T47D (cell line): ENCODE measurements at places on chromosomes 2 and 18.
A peak's percentile ranks its signal among the peaks of the same experiment; 100 is the strongest.

GRCh38 chr2:186780701-186781316 lies 68.2 kb downstream of the ZSWIM2 start:
- peak; percentile 4 for DNase-seq

GRCh38 chr2:238239543-238239862 lies 335 bp downstream of the HES6 start:
- DNase-seq: peak; percentile 15

- DNase-seq: peak; percentile 10
These were observed 25.6 kb downstream of the ZNF407 start for GRCh38 chr18:74623047-74623816.

GRCh38 chr2:95159690-95160449 lies at the start of gene ZNF514:
Gene ZNF514, minus strand, starts transcription at chr2:95159848. Its CDS starts 6,595 bp downstream, at chr2:95153253.
- peak; percentile 76 for DNase-seq

GRCh38 chr2:99156891-99157290 lies 2.1 kb downstream of the LIPT1 start:
- no peak for DNase-seq

DNA sequence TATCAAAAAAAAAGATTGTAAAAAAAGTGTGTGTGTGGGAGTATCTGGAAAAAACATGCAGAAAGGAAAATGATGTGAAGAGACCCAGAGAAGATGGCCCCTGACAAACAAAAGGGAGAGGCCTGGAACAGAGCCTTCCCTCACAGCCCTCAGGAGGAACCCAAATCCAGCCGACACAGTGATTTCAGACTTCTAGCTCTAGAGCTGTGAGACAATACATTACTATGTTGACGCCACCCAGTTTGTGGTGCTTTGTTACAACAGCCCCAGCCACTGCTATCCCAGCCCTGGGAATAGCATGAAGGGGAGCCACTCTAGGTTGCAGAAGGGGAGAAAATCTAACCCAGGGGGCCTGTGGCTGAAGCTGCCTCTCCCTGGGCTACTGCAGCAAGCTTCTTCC lies 59.0 kb upstream of the ZBTB7C start:
- DNase-seq: no peak

DNA sequence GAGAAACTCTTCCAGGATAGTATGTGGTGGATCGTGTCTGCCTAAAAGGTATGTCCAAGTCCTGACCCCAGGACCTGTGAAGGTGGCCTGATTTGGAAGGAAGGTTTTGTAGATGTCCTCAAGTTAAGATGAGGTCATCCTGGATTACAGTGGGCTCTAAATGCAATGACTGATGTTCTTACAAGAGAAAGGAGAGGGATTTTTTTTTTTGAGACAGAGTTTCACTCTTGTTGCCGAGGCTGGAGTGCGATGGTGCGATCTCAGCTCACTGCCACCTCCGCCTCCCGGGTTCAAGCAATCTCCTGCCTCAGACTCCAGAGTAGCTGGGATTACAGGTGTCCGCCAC lies 19.9 kb downstream of the MBP start:
- DNase-seq: no peak

- DNase-seq: no peak
These were observed 241.9 kb downstream of the BCL11A start for GRCh38 chr2:60311524-60311923.

DNA sequence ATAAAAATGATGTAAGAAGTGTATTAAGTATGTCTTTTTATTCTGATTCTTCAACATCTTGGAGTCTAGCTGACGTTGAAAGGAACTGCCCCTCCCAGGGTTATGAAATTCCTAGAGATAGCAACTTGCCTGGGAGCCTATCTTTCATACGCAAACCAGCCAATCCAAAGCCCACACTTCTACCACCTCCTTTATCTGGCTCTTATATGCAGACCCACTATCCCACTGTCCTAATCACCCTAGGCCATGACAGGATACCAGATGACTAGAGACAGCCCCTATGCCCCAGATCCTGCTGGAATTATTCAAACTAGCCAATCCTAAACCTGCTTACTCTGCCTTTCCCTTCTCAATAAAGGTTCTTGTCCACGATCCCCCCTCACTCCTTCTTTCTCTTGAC lies 11.8 kb upstream of the CDC42EP3 start:
- no peak for DNase-seq

DNA sequence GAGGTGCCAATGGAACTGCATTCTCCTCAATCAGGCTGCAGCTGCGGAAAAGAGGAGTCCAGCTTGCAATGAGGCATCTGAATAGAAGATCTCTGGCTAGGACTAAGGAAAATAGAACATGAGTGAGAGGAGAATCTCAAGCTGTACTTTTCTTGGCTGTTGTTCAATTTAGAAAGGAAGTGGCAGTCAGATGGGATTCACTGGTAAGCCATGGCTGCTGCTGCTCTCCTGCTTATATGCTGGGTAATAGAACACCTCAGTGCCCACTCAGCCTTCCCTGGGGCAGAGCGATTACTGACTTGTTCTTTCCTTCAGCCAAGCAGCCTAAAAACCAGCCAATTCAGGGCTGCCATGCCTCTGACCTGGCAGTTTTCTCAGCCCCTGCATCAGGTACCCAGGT lies 17.6 kb upstream of the CHST9 start:
- no peak for DNase-seq

DNA sequence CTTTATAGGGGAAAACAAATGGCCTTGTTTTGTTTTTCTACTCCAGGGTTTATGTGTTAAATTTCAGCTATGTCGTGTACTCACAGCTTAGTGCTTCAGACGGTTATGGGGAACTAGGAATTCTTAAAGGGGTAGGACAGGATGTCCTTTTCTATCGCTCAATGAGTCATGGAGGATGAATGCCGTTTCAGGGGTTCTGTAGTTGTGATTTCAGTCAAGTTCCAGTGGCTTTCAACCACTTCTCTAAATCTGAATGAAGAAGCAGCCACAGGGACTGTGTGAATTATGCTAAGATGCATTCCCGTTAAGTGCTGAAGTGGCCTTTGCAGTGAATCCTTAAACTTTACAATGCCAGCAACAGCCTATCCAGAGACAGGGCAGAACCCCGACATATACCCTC lies 1231.7 kb upstream of the ZEB2 start:
- no peak for DNase-seq

- DNase-seq: no peak
These were observed 176.8 kb downstream of the ZEB2 start for GRCh38 chr2:144343145-144343544.

DNA sequence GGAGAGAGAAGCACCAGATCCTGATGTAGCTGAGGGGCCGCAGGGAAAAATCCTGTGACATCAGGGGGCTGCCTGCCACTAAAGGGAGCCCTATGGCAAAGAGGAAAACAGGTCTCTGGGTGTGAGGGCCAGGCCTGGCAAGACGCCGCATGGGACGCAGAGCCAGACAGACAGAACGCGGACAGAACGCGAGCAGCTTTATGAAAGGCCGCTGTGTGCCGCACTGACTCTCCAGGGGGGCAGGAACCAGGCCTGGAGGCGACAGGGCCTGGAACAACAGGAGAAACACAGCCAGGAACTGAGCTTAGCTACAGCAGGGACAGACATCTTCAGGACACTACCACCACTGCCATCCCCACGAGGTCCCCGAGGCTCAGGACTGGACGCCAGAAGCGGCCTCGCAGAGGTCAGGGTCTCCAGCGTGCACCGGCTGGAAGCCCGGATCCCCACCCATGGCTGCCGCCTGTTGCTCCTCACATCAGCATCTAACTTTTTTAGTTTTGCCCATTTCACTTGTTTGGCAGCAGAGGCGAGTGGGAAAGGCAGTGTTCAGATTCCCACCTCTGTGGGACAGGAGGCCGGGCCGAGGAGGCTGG lies 131.6 kb downstream of the VAPA start:
- DNase-seq: no peak

DNA sequence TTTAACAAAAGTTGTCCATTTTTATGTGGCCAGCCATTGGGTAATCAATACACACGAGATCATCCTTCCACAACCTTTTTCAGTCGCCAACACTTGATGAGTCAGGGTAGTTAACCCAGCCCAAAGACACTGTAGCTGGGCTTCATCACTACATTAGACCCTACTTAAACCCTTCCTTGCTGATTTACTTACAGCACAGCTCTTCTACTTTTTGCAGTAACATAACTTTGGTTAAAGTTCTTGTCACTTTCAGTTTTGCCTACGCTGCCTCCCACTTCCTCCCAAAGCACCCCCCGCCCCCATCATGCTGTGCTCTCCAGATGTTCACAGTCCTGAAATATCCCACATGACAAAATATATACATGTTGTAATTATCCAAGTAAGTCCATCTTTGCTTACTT lies 103.6 kb downstream of the CDK15 start:
- no peak for DNase-seq
